ENCODE measurements at places on chromosomes 3 and 15.

DNA sequence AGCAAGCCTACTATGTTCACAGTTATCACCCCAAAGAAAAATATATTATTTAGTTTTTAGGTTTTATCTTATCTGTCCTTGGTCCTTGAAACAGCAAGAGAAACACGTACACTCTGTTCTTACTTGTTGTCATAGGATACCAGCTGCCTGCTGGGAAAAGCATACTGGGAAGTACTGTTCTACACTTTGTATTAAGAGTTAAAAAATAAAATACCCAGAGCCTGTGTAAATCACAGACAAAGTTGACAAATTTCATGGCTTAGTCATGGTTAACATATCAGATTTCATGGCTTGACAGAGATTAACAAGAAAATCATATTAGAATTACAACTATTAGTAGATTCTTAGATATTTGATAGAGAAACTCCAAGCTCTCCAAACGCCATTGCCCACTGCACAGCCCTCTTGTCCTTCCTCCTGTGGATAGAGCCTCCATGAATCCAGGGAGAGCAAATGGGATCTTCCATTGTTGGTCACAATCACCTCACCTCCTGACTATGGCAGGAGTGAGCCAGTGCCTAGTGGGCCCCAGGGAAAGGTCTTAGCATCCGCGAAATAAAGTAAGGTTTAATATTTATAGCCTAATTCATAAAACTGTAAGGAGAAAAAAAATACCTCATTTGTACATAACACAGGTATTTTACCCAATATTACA, 128.1 kb upstream of the WNT5A start:
- DNase-seq: no peak

DNA sequence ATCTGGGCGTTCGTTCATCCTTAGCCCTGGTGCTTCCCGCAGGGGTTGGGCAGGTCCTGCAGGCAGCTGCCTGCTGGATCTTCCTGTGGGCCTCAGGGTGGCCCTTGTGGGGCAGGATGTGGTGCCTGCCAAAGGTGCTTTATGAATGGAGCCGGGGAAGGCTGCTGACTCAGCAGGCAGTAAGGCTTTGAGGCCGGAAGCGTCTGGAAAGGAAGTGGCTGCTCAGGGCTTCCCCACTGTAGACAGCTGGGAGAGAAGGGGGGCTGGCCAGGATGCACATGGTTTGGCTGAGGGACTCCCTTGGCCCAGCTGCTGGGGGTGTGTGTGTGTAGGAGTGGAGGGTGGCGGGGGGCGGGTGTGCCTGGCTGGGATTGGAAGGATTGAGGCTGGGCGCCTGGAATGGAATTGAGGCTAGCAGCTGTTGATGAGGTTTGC, 12.9 kb downstream of the CD276 start:
- DNase-seq: peak; percentile 37

GRCh38 chr3:113615976-113616375, 80.5 kb downstream of the USF3 start:
- DNase-seq: no peak

DNA sequence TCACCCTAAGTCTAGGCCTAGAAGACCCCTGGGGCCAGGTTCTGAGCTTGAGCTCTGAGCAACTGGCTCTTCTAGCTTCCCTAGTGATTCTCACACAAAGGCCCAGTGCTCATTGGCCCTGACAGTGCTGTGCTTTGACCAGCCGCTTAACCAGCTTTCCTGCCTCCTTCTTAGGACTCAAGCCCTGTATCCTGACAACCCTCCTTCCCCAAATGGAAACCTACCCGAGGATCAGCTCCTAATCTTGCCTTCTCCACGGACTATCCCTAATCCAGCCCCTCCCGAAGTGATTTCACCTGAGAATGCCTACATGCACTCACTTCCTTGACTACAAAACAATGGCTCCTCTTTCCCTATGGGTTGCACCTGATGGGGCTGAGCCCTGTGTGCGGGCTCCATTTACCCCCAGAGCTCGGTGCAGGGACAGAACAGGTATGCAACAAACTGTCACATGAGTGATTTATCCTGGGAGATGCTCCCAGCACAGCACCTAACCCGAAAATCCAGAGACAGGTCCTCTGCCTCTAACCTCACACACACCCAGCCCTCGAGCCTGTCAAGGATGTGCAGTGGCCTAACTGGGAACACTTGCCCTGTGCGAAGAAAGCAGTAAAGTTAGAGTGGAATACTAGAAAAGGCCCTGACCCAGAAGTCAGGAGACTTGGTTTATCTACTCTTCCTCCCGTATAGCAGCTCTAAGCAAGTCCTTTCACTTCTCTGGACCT, 2.3 kb downstream of the MEGF11 start:
- DNase-seq: no peak

GRCh38 chr3:59774000-59774399, 724.2 kb upstream of the CFAP20DC start:
- no peak for DNase-seq

GRCh38 chr3:67037615-67038014, 39.5 kb downstream of the KBTBD8 start:
- no peak for DNase-seq

GRCh38 chr15:60155661-60156060, 151.6 kb downstream of the FOXB1 start:
- no peak for DNase-seq

- no peak for DNase-seq
These were observed 16.4 kb downstream of the SNX1 start for GRCh38 chr15:64112073-64112772.

DNA sequence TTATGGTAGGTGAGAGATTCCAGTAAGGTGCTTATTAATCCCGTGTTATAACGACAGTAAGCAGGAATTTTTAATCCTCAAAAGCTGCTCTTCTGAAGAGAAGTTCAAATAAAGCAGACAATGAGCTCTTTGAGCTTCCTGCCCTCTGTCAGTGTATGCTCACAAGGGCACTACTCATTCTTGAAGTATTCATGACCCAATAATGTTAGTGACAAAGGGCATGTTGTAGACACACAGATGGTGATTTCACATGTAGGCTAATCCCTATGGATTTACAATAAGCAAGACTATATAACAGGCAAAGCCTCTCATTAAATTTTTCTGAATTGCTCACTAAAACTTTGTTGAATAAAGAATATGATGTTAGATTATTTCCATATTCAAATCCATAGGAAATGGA, 578.6 kb downstream of the RSL24D1 start:
- no peak for DNase-seq

DNA sequence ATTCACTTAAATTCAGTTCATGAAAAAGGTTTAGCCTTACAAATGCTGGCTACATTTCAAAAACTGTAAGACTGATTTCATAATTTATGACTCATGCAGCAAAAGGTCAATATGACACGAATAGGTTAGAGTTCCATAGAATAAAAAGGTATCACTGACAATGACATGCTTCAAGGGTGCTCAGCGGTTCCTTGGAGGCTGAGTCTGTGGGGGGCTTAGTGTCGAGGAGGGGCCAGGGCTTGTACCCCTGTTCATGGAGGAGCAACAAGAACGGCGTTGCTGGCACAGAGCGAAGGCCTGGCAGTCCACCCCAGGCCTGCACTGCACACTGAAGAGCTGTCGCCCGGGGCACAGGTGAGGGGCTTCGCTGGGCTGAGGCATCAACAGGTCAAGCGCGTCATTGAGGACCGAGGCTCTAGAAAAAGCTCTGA, 174.2 kb downstream of the NR1D2 start:
- no peak for DNase-seq

DNA sequence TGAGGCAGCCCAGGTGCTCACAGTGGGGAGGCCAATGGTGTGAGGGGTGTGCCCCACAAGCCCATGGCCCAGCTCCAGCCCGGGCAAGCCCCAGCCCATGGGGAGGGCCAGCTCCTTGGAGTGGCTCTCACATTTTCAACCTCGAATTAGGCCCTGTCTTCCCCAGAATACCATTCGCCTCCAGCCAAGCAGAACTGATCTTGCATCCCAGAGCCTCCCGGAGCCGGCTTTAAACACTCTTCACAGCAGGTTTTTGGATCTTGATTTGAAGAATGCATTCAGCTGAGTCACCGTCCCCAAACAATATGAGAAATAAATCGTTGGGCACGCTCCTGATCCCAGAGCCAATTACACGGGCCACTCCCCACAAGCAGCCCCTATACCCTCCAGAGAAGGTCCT, 23.7 kb downstream of the TPRA1 start:
- no peak for DNase-seq

GRCh38 chr3:173583496-173583895, 186.0 kb downstream of the NLGN1 start:
- DNase-seq: no peak

- DNase-seq: no peak
These were observed 713.2 kb downstream of the NLGN1 start for GRCh38 chr3:174110761-174111160.

DNA sequence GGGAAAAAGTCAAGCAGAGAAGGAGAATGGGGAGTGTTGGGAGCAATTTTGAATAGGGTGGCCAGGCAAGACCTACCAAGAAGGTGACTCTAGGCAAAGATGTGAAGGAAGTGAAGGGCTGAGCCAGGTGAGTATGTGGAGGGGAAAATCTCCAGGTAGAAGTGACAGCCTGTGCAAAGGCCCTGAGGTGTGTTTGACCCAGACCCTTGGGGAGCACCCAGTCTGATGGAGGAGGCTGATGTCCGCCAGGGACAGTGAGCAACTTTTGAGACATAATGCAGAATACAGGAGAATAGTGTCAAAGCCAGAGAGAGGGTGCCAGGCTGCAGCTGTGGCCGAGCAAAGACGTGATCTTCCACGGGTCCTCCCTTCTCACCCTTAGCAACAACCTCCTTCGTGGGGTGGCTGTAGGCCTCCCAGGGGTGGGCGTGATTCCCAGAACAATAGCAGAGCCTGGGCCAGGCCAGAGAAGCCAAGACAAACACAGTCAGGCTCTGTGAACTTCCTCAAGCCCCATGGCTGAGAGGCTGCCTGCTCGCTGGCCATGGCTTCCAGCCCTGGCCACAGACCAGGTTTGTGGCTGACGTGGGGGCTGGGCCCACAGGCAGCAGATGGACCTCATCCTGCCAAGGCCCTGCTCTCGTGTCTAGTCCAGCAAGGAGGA, 58.1 kb downstream of the SLC6A6 start:
- no peak for DNase-seq

GRCh38 chr15:50380089-50380488, 25.1 kb upstream of the GABPB1 start:
- DNase-seq: no peak

DNA sequence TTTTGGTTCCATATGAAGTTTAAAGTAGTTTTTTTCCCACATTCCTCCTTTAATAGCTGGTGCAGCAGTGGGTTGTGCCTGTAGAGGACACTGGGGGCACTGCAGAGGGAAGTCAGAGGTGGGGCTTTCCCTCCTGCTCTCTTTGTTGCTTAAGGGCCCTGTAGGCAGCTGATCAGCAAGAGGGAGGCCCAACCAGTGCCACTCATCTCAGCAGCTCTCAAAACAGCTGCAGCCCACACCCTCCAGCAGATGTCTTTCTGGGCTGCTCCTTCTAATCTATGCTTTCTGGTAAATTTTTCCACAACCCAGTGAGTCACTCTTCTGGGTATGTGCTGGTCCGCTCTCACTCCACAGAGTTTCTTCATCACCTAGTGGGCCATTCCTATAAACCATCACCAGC, 263.8 kb downstream of the FEZF2 start:
- no peak for DNase-seq

DNA sequence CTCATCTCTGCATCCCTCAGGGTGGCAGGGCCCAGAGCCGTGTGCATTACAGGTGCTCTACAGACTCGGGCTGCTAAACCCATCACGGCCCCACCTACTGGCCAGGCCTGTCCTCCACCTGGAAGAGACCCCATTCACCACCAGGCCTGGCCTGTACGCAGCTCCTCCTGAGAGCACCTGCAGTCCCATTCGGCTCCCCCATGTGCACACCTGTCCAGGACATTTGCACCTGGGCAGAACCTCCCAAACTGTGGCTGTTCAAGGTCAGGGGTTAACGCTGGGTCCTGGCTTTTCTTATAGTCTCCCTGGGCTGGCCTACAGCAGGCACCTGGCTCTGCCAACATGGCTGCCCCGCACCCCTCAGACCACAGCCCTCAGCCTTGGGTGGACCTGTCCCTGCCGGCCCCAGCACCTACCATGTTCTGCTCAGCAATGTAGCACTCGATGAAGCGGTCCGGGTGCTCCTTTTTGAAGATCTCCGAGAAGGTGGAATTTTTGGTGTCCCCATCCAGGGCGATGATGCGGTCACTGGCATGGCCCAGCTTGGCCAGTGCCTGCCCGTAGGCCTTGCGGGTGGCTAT, 25.7 kb downstream of the TKT start:
- no peak for DNase-seq
